Choroid plexus epithelial cell (primary cell): ENCODE measurements at places on chromosomes 7 and 10.
A peak's percentile ranks its signal among the peaks of the same experiment; 100 is the strongest.

- no peak for DNase-seq
Observed at GRCh38 chr10:124624466-124624865, 119.7 kb downstream of the FAM53B start.

GRCh38 chr7:20796500-20796899, 9.8 kb upstream of the SP8 start:
- DNase-seq: no peak

DNA sequence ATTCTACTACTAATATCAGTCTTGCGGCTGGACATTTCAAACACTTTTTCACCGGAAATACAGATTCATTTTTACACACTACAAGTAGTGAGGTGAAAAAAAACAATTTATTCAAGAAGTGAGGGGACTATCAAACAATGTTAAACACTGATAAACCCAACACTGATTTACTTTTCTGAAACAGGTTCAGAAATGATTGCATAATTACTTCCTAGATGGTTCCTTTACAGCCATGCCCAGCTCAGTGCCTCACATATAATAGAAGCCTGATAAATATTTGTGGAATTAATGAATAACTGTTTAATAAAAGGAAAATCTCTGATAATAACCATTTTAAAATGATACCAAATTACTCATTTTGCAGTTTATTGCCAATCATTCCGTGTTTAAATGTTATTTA, 34.6 kb downstream of the FRA10AC1 start:
- no peak for DNase-seq

- no peak for DNase-seq
Observed at GRCh38 chr7:113800826-113801225, 118.0 kb downstream of the PPP1R3A start.

- DNase-seq: no peak
Observed at GRCh38 chr7:131961054-131961680, 404.7 kb upstream of the PODXL start.

- no peak for DNase-seq
Observed at GRCh38 chr10:2020836-2021235, 283.5 kb upstream of the ADARB2 start.

DNA sequence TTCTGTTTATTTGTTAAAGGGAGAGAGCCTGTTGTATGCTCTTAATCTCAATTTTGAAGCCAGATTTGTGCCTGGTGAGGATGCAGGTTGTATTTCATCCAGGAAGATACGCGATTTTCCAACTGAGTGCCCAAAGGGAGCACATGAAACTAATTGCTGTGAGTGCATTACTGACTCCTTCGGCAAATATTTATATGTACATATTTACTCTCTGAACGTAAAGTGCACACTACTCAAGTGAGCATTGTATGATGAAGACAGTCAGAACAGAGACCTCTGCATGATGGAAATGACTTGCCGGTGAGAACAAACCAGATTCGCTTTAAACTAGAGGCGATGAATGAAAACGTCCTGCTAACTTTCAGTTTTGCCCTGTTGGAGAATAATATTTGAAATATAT, 130.1 kb downstream of the MALRD1 start:
- no peak for DNase-seq

DNA sequence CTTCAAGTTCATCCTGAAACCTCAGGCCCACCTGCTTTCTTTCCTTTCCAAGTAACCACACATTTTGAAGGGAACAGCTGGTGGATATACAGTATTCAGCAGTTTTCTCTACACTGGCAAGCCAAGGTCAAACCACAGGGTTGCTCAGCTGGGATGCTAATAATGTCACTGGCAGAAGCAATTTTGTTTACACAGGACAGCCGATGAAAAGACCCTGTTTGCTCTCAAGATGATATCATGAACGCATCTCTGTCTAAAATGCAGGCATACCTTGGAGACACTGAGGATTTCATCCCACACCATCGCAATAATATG, 186.2 kb downstream of the USP6NL start:
- DNase-seq: peak; percentile 58

DNA sequence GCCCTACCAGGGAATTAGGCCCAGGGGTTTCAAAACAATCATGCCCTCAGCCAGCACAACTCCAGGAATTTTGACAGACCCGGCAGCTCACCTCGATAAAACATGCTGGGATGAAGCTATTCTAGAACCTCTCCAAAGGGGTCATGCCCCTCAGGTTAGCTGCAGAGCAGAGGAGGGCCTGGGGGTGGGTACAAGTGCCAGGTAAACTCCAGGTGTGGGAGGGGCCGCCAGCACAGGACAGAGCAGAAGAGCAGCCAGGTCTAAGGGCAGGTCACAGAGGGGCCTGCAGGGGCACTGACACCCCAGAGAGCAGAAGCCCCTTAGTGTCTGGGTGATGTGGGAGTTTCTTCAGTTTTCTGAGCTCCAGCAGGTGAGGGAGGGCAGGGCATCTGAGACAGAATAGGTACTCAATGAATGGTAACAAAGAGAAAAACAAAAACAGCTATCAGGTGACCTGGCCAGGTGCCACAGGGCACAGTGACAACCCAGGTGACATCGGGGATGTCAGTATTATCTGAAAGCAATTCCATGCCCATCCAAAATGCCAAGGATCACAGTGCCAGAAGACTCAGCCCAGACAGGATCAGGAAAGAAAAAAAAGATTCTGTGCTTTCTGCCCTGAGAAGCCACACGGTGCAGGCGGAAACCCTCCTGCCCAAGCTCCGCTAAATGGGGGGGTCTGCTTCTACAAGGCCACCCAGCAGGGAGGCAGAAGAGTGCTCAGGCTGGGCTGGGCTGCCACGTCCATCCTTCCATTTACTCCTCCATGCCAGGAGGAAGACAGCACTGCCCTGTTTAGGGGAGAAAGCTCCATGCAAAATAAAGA, 104.5 kb downstream of the TNS3 start:
- no peak for DNase-seq

GRCh38 chr10:131198401-131198800, 113.1 kb downstream of the TCERG1L start:
- no peak for DNase-seq

DNA sequence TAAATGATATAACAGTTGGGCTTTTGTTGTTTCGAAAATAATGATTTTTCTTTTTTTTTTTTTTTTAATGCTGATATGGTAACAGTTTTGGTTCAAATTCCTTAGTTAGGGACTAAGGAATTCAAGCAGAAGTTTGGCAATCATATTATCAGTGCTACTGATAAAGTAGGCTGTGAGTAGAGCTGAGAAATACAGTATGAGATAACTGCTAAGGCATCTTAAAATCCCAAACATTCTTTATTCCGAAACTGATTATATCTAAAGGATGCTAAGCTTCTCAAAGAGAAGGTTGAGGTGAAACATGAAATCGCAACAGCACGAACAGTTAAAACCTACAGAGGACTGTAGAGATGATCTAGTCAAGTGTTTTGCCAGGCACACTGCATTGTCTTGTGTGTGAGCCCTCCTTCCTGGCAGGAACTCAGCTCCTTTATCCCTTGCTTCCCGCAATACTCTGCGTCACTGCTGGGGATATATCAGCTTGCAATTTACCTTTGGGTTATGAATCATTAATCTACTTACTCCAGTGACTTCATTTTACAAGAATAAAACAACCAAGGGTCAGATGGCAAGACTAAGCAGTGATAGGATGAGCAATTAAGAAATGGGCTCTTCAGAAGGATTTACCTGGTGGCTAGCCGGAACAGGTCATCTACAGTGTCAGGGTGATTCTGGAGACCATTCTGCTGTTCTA, 36.7 kb downstream of the IRF5 start:
- DNase-seq: peak; percentile 20

DNA sequence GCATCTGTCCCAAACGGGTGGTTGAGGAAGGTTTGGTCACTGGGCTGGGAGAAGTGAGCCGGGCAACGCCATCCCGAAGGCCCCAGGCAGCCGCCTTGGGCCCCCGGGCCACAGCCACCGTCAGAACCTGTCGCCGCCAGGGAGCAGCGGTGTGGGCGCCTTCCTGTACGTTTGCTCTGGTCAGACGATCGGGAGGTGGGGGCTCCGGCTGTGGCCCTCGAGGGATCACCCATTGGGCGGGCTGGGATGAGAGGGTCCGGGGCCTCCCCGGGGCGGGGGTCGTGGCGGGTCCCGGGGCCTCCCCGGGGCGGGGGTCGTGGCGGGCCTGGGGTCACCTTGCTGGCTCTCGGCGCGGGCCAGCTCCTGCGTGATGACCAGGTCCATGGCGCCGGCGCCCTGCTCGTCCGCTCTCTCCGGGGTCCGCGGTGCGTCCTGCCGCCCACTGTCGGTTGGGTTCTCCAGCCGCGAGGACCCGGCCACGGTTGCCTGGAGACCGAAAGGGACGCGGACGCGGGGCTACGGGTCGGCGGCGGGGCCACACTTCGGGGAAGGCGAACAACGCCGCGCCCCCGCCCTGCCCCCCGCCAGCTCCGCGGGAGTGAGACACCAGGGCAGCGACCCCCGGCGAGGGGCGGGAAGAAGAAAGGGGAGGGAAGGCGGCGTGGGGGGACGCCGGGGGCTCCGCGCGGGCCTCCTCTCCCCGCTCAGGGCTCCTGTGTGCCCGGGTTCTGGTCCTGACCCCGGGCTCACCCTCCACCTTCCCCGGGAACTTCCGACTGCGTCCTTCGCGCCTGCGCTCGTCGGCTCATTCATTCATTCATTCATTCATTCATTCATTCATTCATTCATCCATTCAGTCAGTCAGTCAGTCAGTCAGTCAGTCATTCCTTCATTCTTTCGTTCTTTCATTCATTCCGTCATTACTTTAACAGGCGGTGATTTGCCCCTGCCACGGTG, at the start of gene CFAP46:
TSS of gene CFAP46 (minus strand) at position 470 of the 957 bp plus-strand sequence. CDS start at position 384, 86 bp downstream.
- DNase-seq: peak; percentile 53

- DNase-seq: no peak
Observed at GRCh38 chr7:75835688-75836285, 22.2 kb upstream of the CCL24 start.

DNA sequence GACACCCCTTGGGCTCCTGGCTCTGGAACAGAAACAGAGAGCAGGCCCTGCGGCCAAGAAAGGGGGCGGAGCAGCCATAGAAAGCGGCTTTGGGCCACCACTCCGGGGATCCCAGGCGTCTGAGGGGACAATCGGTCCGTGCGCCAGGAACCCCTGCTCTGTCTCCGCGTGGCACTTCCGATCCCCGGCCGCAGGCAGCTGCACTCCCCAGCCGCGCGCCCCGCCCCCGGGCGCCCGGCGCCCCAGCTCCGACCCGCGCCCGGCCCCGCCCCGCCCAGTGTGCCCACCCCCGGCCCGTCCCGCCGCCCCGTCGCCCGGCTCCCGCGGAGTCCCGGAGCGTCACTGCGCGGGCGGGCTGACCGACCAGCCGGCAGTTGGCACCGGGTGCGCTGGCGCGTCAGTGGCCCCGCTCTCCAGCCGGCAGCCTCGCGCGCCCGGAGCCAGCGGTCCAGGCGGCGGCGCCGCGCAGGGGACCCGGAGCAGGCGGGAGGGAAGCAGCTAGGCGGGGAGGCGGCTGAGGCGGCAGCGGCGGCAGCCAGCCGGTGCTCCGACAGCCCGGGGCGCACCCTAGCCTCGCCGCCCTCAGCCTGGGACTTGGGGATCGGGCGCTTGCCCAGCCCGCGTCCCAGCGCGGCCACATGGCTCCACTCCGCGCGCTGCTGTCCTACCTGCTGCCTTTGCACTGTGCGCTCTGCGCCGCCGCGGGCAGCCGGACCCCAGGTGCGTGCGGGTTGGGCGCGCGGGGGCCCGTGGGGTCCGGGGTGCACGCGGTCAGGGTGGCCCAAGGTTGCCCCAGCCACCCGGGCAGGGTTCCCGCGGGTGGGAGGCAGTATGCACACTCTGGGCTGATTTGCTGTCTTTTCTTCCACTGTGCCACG, at the start of gene ADAMTS14:
TSS of gene ADAMTS14 (plus strand) at position 342 of the 878 bp plus-strand sequence. CDS start at position 639, 297 bp downstream.
- peak; percentile 36 for DNase-seq

DNA sequence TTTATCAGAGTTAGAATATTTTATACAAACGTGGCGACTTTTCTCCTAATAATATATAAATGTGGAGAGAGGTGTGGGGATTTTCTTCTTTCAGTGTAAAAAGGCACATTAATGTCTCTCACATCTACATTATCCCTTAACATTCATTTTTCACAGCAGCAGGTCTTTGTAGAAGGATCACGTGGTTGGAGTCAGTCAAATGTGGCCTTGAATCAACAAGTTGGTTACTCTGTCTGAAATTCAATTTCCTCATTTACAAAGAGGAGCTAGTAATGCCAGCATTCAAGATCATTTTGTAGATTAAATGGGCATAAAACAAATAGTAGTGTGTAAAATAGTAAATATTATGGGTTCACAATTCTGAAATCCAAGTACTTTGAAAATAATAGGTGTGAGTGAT, 183.1 kb upstream of the SEMA3E start:
- DNase-seq: no peak

- peak; percentile 93 for DNase-seq
Observed at GRCh38 chr10:35421553-35422178, 85.4 kb downstream of the CCNY start.

GRCh38 chr7:69801729-69802682, 203.7 kb downstream of the AUTS2 start:
- no peak for DNase-seq

DNA sequence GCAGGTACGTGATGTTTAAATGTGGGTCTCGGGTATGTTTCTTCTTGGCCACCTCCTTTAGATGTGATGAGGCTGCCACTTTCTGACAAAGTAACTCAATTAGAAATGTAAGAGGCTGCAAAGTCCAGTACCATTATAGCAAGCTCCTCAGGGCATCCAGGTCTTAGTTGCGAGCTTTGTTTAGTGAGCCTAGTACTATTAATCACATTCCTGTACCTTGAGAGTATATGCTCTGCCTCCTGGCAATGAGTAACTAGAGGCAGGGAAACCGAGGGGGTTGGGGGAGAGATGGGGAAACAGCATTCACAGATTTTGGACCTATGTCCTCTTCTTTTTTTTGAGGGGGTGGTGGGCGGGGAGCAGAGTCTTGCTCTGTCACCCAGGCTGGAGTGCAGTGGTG, 131.8 kb downstream of the GFRA1 start:
- DNase-seq: no peak

DNA sequence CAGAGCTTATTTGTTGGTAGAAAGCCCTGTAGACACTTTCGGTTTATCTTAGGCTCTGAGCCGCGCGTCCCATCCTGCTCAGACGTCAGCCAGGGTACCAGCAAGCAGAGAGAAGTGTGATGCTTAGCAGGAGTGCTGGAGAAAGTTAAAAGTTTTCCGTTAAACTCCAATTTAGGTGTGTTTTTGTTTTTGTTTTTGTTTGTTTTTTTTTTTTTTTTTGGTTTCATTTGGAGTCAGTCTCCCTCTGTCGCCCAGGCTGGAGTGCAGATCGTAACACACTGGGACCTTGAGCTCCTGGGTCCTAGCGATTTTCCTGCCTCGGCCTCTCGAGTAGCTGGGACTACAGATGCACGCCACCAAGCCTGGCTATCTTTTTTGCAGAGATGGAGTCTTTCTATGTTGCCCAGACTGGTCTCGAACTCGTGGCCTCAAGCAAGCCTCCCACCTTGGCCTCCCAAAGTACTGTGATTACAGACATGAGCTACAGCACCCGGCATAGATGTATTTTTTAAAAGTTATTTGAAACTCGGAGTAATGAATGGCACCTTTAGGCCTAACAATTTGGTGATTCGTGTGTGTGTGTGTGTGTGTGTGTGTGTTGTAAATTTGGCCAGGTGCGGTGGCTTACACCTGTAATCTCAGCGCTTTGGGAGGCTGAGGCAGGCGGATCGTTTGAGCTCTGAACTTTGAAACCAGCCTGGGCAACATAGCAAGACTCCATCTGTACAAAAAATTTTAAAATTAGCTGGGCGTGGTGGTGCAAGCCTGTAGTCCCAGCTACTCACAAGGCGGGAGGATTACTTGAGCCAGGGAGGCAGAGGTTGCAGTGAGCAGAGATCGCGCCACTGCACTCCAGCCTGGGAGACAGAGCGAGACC, 1.3 kb upstream of the HIP1 start:
- peak; percentile 76 for DNase-seq
